ENCODE measurements at places on chromosomes 6 and 20.

- no peak for DNase-seq
Observed at GRCh38 chr20:40955326-40955725, 73.3 kb upstream of the TOP1 start.

GRCh38 chr6:30067460-30068139, 602 bp downstream of the PPP1R11 start:
- DNase-seq: no peak

DNA sequence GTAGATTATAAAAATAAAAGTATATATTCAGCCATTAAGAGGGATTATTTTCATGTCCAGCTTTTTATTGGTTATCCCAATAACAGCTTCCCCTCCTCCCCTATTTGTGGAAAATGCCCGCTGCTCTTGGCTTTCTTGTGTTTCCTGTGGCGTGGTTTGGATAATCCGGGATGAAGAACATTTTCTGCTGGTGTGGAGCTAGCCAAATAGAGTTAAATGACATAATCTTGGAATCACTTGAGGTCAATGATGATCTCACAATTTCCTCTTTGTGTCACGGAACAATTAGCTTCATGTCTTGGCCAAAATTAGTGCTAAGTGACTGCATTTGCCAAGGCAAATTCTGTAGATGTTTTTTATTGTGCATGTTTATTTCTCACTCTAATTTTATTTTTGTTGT, 394.0 kb downstream of the LAMA2 start:
- no peak for DNase-seq

DNA sequence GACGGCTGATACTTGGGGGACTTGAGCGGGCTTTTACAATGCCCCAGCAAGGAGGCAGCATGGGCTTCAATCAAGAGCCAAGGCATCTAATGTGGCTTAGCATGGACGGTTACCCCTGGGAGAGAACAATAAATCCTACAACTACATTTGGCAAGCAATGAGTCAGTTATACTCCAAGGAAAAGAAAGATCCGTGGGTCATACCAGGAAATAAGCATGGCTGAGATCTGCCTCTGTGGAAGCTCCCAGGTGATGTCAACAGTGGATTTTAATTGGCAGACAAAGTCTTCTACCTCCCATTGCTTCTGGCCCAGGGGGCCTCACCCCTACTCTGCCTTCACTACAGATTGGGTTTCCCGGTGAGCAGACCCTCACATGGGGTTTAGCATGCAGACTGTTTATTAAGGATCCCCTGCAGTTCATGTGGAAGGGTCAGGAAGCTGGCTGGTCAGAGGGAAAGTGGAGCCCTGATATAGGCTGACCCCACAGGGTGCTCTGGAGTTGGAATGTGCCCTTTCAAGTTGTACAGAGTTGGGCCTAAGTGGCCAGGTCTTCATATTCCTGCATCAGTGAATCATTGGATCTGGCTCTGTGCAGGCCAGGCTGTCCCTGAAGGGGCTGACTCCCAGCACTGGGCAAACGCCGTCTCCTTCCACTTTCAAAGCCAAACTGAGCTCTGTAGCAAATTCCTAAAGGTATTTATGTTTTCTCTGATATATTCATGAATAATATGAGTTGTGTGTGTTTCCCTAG, 91.3 kb upstream of the GGTLC1 start:
- DNase-seq: no peak

- DNase-seq: no peak
Observed at GRCh38 chr6:53433261-53433950, 84.7 kb upstream of the ELOVL5 start.

DNA sequence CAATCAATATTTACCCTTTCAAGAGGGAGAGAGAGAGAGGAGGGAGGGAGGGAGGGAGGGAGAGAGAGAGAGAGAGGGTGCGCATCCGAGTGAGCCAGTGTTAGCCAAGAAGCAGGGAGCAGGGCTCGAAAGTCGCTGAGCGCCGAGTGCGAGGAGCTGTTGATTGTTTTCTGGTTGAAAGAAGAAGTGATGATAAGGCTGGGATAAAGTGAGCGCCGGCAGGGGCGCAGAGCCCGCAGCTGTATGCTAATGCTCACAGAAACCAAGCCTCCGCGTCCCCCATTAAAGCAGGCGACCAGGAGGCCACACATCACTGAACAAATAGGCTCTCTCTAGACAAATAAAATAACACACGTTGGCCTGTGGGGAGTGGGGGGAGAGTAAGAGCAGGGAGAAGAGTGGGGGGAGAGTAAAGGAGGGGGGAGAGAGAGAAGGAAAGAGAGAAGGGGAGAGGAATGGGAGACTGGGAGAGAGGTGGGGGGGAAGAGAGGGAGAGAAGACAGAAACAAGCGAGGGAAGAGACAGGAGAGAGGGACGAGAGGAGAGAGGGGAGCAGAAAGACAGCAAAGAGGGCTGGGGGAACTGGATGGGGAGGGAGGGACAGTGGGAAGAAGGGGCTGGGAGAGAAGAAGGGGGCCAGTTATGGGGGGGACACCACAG, 5.0 kb upstream of the INSM1 start:
- DNase-seq: no peak

Measured in right hindlimb (tissue), 1 donor.